ENCODE measurements at places on chromosomes 3 and 15.

GRCh38 chr3:173711619-173712018 lies 314.1 kb downstream of the NLGN1 start:
- DNase-seq: no peak

DNA sequence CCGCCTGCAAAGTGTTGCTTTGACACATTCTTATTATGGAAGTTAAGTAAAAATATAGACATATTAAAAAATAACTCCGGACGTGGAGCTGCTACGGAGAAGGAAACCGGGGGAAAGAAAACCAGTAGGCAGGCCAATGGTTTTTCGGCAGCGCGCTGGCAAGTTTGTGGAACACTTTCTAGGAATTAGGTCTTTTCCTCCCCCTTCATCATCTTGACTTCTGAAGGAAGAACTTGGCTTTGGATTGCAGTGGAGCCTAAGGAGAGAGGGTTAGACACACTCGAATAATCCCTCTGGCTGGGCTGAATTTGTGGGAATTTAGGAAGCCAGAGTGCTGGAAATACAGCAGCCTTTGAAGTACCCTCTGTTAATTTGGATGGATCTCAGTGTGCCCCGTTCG lies 317 bp downstream of the ROBO2 start:
- DNase-seq: no peak

- DNase-seq: no peak
Measured at GRCh38 chr3:184626923-184627322, 65.3 kb downstream of the EPHB3 start.

DNA sequence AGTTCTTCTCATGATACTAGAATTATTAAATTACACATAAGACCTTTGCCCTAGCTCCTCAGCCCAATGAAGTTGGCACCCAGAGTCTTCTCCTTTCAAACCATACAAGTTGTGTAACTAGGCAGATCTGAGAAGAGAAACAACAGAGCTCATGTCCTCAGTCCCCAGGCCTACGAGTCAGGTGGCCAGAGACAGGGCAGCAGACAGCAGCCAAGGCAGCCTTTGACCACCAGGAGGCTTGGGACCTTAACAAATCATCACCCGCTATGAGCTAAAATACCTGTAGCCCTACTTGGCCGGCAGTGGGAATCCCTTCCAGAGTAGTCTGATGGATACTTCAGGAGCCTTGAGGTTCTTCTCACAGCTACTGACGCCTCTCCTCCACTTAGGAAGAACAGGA lies 18.3 kb downstream of the STIMATE start:
- no peak for DNase-seq

DNA sequence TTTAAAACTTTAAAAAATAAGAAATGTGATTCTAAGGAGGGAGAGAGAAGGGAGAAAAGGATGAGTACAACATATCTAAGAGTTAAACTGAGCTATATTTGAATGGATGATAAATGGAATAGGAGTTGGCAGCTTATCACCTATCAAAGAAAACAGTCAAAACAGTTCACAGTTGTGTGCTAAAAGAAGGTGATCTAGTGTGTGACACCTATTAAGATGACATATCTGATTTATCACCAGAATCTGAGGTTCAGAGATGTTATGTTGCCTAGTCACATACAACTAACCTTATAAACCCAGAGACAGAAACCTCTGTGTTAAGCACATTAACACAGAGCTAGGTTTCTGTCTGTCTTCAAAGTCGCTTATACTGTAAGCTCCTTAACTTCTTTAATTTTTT lies 3.0 kb downstream of the ATP13A3 start:
- no peak for DNase-seq

DNA sequence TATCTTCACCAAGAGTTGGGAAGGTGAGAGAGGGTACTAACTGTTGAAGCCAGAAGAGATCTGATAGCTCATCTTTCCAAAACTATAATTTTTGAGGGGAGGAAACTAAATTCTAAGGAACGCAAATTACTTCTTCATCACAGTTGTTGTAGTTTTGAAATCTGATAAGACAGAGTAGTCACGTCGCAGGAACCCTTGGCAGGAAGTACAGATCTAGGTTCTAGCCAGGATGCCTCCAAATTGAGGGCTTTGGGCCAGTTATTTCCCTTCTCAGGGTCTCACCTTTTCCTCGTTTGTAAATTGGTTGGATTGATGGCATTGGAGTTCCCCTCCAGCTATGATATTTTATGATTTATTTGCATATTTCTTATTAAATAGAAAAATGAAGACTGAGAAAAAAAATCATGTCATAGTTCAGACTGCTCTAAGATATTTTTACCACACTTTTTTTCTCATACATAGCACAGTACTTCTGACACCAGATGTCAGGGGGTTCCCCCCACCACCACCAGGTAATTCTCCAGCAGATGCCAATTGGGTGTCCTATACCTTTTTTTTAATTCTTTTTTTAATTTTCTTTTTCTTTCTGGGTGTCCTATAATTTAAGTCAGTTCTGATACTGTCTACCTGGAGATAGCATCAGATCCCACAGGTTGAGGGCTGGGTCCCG lies 32.3 kb upstream of the APH1B start:
- no peak for DNase-seq

DNA sequence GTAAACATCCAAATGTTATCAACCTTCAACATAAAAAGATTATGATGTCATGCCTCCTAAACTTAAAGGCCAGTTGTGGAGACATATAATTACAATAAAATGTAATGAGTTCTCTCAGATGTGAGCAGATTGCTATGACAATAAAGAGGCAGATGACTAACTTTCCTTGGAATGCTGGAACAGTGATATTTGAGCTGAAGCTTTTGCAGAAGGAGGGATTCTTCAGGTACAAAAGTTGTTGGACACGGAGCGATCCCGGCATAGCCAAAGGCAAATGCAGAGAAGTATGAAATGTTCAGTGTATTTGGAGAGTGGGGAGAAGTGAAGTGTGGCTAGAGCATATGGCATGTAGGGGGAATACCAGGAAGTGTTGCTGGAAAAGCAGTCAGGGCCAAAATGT lies 520.1 kb downstream of the FGF12 start:
- no peak for DNase-seq

DNA sequence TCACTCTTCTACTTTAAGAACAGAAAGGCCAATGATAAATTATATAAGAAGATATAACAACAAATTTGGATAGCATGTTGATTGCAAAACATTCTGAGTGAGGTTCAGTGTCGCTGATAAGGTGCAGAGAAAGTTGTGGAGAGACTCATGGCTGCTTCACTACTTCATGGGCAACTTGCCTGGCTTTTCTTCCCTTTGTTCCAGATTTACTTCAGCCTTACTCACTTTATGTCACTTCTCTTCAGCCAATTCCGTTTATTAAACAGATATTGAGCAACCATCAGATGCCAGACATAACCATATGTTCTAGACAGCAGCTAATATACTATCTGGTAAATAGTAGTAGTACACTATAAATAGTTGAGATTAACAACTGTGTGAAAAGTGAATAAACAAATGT lies 150.0 kb upstream of the CHL1 start:
- DNase-seq: no peak

GRCh38 chr3:101861212-101861788 lies 12.0 kb downstream of the NFKBIZ start:
- no peak for DNase-seq

DNA sequence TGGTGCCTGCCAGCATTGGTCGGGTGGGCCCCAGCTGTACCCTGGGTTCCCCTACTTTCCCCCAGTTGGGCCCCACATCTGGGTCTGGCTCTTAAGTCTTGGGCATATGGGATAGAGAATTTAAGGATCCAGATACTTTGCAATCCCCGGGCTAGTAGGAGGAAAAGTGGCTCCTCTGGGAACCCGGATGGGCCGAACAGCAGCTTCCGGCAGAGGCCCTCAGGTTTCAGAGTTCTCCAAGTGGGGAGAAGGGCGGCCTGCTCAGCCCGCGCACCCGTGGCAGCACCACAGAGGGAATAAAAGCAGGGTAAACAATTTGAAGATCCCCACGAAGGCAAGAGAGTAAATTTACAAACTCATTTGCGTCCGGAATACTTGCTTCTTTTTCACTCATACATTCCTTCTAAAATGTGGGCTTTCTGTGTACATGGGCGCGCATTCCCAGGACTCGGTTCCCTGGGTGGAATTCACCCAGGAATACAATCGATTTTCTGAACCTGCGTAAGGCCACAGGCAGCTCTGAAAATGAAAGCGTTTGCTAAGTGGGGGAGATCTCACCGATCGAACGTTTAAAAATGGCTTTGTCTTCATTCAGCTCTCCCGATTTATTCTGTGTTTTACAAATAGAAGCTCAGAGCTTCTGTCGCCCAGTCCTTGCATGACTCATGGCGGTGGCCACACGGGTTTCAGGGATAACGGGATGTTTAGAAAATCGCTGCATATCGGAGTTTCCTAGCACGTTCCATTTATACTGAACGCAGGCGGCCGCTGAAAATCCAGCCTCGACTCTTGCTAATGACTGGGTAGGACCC lies 74.0 kb upstream of the POLG start:
- no peak for DNase-seq

DNA sequence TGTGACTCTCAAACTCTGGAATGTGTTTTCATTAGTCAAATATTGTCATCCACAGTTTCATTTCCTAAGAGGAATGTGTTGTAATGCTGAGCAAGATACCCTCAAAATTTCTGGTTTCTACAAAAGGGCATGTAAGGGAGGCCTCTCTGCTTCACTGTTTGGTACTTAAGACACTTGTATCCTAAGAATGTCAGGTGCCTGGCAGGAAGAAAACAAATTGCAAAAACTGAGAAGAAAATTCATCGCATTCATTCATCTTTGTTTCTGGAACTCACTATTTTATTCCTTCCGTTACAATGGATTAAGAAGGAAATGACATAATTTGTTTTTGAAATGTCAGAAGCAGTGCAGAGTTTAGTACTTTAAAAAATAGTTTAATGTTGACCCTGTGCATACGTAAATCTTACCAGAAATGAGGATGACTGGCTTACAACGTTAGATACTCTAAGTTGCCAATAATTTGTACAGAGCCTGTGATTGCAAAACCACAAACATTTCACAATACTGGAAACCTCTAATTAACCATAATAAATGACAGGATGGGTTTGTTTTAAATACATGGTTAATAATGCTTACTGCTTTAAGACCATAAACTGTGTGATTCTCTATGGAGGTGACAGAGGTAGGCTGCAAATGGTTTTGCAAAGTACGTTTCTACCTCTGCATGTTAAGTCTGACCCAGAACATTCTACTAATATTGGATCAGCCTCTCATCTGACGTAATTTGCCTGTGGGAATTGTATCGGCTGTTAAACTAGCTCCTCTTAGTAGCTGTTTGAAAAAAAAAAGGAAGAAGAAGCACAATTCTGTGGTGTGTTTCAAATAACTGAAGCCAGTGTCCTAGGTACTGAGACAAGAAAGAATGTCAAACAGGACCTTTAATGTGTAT lies 477.8 kb downstream of the RBMS3 start:
- DNase-seq: no peak

- DNase-seq: no peak
Measured at GRCh38 chr15:59017449-59017848, 30.0 kb downstream of the RNF111 start.

GRCh38 chr15:73924171-73924921 lies 1.9 kb upstream of the LOXL1 start:
- no peak for DNase-seq

GRCh38 chr3:34132069-34132692 lies 333.8 kb downstream of the PDCD6IP start:
- no peak for DNase-seq

DNA sequence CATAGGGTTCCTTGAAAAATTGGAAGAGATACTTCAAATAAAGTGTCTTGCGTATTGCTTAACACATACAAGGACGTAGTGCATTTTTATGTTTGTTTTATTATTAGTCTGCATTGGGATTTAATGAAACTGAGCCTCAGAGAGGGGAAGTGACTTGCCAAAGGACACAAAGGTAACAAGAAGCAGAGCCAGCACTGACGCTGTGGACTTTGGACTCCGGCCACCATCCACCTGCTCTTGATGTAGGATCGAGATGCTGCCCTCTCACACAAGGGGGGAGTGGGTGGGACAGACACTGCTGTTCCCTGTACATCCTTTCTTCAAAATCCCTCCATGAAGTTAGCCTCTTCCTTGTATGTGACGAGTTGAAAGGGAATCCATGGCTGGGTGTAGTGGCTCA lies 435.4 kb upstream of the RGMA start:
- DNase-seq: no peak

DNA sequence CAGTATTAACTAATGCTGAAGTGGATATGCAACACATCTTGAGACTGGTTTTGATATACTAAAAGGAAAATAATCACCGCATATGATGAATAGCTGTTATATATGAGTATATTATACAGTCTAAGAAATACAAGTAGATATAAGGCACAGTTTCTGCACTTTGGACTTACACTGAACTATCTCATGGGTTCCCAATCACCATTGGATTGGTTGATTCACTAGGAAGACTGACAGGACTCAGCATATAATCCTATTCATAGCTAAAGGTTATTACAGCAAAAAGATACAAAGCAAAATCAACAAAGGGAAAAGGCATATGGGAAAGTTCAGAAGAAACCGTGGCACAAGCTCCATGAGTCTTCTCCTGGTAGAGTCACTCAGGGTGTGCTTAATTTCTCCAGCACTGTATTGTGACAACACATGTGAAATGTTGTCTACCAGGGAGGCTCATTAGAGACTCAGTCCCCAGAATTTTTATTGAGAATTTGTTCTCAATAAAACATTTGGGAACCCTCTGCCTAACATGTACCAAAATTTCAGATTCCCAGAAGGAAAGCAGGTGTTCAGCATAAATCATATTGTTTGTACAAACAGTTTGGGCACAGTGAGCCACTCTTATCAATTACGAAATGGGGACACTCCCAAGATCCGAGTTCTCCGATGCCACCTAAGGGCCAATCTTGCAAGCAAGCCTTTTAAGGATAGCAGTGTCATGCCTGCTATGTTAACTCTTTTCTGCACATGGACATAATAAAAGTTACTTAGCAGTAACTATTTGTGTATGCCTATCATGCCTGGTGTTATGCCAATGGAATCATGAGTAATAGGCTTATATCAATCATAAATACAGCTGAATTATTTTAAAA lies 26.8 kb downstream of the CMC1 start:
- DNase-seq: no peak

DNA sequence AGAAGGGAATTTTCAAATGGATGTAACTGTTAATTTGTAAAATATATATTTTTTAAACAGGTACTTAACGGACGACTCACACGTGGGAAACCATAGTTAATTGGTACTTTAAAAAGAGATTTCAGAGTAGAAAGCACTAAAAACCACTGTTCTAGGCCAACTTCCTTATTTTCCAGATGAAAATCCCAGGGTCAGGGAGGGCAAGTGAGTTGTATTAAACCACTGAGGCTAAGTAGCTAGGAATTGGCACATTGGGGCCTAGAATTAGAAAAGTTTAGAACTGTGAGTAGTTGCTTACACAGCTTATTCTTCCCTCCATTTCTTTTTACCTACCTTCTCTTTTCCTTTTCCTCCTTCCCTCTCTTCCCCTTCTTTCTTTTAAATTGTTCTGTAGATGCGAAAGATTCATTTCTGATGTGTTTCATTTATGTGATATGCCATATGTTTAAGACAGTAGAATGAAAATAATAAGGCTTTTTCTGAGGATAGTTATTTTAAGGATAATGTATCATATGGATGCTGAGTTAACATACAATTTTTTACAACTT lies 4.1 kb upstream of the UTS2B start:
- DNase-seq: no peak

Data from hippocampal formation (tissue), 2 donors.